ENCODE measurements at places on chromosomes 7 and 10. TPM values are rescaled to one million over a fixed set of nuclear protein-coding genes. Genes with fewer than 3 reads are reported as not detected.

The DOCK4 gene
- total RNA-seq = 70.9 TPM

The PNLIPRP1 gene
- total RNA-seq = not detected

The ZNF425 gene
- total RNA-seq = 6.9 TPM

GRCh38 chr10:88865281-88865876, 13.7 kb upstream of the ANKRD22 start:
- DNase-seq = no peak

- DNase-seq = no peak
Measured at GRCh38 chr10:3099291-3100092, 32.1 kb downstream of the PFKP start.

DNA sequence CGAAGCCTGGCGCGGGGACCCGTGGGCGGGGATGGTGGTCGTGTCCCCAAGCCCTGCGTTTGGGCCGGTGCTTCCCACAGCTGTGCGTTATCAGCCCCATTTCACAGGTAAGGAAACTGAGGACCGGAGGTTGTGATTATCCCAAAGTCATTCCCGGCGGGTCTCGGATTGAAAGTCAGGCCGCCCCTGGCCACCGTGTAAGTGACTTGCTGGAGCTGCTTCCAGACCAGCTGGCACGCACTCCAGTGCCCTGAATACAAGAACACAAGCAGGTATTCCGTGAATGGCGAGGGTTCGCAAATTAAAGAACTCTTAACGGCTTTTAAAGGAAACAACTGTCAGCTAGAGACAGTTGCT, 675 bp upstream of the ATE1 start:
- no peak for DNase-seq

DNA sequence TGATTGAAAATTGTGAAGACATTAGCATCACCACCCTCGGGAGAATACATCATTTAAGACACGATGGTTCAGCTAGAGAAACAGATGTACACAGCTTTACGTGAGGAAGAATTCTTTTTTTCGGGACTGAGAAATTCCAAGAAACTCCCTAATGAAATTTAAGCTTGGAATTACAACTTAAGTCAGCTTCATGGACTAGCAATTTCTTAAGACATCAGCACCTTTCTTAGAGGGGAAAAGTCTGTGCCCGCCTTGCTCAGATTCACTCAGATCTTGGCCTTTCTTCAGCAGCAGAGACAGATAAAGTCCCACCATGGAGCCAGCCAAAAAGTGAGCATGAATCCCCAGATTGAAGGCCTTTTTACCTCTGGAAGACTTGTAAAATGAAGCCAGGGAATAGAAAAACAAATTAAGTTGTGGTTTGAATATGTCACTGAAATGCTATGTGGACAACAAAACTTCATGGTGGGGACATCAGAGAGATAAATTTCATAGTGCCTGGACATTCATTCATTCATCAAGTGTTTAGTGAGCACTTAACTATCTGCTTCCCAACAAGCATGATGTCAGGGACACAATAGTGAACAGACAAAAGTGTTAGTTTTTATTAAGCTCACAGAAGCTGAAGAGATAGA, 32.1 kb downstream of the PRKG1 start:
- no peak for DNase-seq

- no peak for DNase-seq
Measured at GRCh38 chr7:114802632-114803031, 119.3 kb upstream of the MDFIC start.

GRCh38 chr7:2353936-2354185, 766 bp upstream of the EIF3B start:
- DNase-seq = peak; percentile 92

- no peak for DNase-seq
Measured at GRCh38 chr7:138887085-138887710, 89.2 kb upstream of the ATP6V0A4 start.

DNA sequence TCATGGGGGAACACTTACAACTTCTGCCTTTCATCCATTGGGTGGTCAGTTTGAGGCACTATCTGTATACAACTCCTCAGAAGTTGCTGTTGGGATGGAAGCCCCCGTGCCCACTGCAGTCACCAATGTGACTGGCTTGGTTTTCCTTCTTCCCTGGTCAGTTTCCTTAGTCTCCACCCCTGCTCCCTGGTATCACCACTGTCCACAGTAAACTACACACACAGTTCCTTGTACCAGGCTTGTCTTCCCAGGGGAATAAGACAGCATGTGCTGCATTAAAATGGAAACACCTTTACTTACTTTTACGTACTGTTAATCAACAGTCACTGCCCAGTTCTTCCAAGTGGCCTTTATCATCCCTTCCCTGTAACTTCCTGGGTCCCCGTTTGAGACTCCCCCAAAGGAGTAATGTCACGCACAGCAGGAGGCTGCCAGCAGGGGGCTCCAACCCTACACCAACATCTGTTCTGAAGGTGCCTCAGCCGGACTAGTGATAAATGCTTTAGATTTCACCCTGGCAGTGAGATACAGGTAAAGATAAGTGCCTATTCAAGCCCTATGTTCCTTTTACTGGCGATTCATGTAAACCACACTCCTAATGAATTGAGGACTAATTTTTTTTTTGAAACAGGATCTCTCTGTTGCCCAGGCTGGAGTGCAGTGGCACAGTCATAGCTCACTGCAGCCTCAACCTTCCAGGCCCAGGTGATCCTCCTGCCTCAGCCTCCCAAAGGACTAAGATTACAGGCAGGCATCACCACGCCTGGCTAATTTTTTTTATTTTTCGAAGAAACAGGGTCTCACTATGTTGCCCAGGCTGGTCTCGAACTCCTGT, 45.3 kb upstream of the PIK3AP1 start:
- peak; percentile 40 for DNase-seq

- DNase-seq = no peak
Measured at GRCh38 chr10:100327007-100327717, 2.9 kb downstream of the PKD2L1 start.

GRCh38 chr7:122199171-122199570, 55.1 kb upstream of the AASS start:
- no peak for DNase-seq

DNA sequence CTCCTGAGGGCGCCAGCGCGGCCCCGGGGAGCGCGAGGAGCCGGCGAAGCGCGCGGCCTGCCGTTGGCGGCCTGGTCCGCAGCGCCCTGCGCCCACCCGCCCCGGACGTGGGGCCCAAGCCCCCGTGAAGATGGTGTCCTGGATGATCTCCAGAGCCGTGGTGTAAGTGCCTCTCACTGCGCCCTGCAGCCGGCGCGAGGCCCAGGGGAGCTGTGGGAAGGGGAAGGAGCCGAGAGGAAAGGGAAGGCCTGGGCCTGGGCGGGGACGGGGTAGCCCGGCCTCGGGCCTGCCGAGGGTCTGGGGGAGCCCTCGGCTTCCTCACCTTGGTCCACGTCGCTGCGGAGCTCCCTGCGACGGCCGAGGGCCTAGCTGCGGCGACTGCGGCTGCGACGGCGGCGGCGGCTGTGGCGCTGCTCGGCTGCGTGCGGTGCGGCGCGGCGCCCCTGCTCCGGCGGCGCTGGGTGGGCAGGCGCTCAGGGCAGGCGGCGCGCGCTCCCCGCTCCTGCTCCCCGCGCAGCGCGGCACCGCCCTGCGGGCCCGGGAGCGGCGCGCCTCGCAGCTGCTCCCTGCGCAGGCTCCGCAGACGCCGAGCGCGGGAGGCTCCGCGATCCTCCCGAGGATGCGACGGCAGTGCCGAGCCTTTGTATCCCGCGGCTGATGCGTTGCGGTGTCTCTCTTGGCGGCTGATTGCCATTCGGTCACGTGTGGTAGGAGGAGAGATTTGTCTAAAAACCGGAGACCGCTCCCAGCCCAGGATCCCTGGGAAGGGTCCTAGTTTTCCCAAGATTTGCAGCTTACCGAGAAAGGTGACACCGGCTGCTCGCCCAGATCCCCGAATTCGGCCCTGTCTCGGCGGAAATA, 445 bp downstream of the REEP3 start:
- peak; percentile 67 for DNase-seq

GRCh38 chr10:133276435-133277201, at the start of gene ADAM8:
Gene ADAM8, minus strand, starts transcription at chr10:133276868. Its CDS starts 51 bp downstream, at chr10:133276817.
- no peak for DNase-seq

GRCh38 chr10:132572545-132572937, 35.0 kb downstream of the INPP5A start:
- no peak for DNase-seq

DNA sequence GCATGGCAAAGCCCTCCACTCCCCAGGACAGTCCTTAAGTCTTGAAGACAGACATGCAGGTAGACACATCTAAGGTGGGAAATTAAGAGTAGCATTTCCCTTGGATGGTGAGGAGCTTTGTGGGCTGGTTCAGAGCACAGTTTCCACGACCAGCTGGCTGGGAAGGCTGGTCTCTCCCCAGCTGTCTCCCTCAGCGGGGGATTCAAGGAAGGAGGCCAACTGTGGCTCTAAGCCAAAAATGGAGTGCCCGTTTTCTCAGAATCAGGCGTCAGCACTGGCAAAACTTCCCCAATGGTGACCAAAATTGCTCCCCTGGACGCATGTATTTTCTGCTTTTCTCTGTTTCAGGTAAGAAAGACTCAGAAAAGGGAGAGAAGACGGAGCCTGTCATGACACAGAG, 230.6 kb upstream of the FZD8 start:
- no peak for DNase-seq

- DNase-seq = no peak
Measured at GRCh38 chr10:21171197-21171935, 274.3 kb upstream of the NEBL start.
